Activated naive CD8-positive, alpha-beta T cell treated with anti-CD3 and anti-CD28 coated beads, Interleukin-2, amount 10 ng/mL, durations not matched to agents 7 days and 5 days (primary cell): ENCODE measurements at places on chromosomes 1 and 21.
A peak's percentile ranks its signal among the peaks of the same experiment; 100 is the strongest.

DNA sequence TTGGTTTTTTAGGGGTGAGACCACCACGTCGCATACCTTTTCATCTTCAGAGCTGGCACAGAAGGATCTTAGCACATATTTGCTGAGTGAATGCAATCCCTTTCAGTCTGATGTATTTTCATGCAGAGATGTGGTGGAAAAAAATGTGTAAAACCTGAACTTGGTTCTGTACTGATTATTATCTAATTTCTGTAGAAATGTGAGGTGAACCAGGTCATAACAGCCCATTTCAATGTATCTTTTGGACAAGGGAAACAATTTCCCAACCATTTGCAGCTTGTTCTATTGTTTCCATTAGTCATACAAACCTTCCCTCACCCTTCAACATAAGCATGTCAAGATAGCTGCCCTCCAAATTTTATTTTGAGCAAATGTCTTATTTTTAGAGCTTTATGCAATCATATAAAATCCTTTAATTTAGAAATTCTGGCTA is 46.8 kb upstream of the RUNX1 start:
- no peak for DNase-seq

DNA sequence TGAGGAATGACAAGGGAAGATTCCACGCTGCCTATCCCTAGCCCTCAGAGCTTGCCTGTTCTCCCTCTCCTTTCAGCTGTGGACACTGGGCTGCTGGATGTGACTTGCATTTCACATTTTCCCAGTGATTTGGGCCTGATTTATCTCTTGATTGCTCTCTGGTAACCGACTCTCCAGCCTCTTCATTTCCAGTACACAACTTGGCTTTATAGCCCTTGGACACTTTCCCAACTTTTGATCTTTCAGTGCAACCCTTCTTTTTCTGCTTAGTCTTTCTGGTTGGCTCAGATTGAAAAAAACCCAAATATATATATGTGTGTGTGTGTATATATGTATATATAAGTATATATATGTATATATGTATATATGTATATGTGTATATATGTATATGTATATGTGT is 138.3 kb downstream of the RYR2 start:
- no peak for DNase-seq

- DNase-seq, result no peak
These were observed 33.2 kb downstream of the DDI2 start for GRCh38 chr1:15650433-15650832.

GRCh38 chr1:227547310-227548118 is 15.8 kb upstream of the ZNF678 start:
- no peak for DNase-seq

GRCh38 chr1:92363401-92363800 is 64.5 kb downstream of the RPAP2 start:
- DNase-seq, result no peak

GRCh38 chr1:110597966-110598365 is 8.2 kb downstream of the KCNA2 start:
- DNase-seq, result no peak

DNA sequence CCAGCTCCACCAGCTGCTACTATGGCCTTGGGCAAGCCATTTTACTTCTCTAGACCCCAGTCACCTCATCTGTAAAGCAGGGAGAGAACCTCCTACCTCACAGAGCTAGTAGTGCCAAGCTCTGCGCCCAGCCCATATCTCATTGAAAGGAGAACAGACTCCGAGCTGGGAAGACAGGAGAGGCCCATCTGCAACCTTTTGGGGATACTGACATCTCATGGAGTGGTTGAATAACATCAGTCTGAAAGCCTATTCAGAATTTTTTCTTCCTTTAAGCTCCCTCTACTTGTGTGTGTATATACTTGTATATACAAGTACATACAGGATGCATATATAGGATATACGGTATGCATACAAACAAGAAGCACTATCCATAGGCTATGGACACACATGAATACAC is 279.5 kb upstream of the POU3F1 start:
- DNase-seq, result no peak

DNA sequence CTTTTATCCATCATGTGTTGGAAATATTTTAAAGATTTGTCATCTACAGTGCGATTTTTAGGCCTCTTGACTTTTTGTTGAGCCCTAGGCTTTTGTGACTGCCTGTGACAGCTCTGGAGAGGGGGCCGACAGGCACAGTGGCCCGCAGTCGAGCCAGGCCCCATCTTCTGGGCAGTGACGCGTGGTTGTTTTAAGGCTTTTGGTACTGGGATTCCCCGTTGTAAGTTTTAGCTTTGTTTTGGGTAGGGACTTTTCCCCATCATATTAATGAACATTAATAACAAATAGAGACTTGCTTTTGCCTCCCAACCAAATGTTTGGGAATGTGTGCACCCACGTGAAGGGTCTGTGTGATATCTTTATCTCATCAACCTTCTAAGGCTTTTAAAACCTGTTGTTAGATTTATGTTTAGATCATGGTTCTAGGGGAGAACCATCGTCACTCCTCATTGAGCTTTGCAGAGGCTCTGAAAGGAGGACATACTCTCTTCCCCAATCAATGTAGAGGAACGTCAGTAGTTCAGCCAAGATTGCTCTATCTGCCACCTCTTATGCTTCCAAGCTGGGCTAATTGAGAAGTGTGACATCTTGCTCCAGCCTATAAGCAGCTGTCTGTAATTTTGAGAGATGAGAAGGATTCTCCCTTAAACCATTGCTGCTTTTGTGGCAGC is 34.6 kb downstream of the MAPKAPK2 start:
- DNase-seq, result no peak

- DNase-seq, result no peak
These were observed 60.3 kb upstream of the GREM2 start for GRCh38 chr1:240672132-240672811.

- DNase-seq, result no peak
These were observed 21.1 kb downstream of the TTC13 start for GRCh38 chr1:230957580-230957989.

DNA sequence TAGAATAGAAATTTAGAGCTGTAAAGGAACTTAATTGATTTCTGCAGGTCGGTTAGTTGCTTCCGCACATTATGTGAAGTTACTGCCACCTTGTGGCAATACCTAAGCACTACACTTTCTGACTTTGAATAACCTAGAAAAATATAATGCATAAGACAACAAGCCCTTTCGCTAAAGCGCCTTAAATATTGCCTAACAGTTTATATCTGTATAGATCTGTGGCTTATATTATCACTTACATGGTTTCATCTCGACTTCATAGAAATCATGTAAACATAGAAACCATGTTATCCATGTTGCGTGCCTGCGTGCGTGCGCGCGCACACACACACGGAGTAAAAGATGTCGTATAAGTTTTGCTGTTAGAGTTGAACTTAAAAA is 10.9 kb upstream of the IFI16 start:
- DNase-seq, result no peak

DNA sequence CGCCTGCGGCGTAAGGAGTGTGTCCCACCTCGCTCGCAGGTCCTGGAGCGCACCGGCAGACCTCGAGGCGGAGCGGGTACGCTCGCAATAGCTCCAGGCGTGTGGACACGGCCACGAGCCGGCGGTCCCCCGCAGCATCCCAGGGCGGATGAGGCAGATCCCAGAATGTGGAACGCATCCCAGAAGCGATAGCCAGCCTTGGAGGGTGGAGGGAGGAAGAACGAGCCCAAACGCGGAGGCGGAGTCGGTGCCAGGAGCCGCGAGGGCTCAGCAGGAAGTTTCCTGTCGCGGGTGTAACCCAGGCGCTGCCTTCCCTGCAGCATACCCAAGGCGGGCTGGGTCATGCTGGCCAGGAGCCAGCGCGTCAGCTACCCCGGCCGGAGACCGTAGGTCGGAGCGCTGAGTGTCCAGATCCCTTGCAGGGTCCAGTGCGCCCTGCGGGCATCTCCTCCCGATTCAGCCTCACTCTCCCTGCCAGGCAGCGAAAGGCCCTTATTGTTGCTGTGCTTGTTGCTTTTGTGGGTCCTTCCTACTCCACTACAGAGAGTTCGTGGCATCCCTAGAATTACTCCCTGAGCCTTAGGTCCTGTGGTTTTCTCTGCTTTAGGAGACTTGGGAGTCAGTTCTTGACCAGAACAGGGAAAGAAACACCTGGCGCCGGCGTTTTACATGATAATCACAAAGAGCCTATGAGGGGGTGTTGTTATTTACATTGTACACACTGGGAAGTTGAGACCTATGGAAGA is 27.7 kb downstream of the STYXL2 start:
- peak; percentile 59 for DNase-seq

GRCh38 chr1:68116643-68117235 is 66.3 kb upstream of the DIRAS3 start:
- DNase-seq, result no peak

DNA sequence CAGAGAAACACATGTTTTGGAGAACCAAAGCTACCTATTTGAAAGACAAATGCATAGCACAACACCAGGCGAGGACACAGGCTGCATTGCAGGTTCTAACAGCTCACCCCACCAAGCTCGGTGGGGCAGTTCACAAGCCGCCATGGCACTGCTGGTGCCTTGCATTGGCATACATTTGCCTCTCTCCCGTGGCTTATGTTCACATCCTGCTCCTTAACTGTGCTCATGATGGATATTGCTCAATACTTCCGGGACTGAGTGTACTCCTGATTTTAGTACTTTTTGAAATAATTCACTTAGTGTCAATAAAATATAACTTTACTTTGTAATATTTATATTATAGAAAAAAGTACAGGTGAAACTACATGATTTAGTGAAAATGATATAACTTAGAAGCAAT is 1187.4 kb upstream of the NCAM2 start:
- no peak for DNase-seq

- DNase-seq, result no peak
These were observed 15.7 kb downstream of the COL6A2 start for GRCh38 chr21:46113497-46114176.

- DNase-seq, result peak; percentile 65
These were observed 2.7 kb downstream of the DENND2D start for GRCh38 chr1:111197598-111198284.

- DNase-seq, result no peak
These were observed 145.9 kb downstream of the PGBD5 start for GRCh38 chr1:230280054-230280795.

- DNase-seq, result no peak
These were observed 119.7 kb upstream of the ZNF648 start for GRCh38 chr1:182181167-182181572.

DNA sequence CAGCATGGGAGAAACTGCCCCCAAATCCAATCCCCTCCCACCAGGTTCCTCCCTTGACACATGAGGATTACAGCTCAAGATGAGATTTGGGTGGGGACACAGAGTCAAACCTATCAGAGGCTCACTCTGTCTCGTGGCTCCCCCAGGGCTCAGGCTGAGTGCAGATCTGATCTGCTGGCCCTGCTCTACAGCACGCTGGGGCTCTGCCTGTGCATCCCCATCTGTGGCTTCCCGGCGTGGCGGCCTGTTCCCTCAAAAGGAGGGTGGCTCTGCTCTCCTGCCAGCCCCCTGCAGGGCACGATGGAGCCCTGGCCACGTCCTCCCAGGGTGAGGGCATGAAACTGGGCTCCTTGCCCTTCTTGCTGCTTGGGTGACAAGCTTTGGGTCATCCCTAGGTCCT is 19.8 kb upstream of the SMYD3 start:
- DNase-seq, result no peak

- DNase-seq, result no peak
These were observed 169.4 kb downstream of the RASAL2 start for GRCh38 chr1:178263341-178263740.

- no peak for DNase-seq
These were observed 650.4 kb downstream of the LTN1 start for GRCh38 chr21:28342212-28342810.

DNA sequence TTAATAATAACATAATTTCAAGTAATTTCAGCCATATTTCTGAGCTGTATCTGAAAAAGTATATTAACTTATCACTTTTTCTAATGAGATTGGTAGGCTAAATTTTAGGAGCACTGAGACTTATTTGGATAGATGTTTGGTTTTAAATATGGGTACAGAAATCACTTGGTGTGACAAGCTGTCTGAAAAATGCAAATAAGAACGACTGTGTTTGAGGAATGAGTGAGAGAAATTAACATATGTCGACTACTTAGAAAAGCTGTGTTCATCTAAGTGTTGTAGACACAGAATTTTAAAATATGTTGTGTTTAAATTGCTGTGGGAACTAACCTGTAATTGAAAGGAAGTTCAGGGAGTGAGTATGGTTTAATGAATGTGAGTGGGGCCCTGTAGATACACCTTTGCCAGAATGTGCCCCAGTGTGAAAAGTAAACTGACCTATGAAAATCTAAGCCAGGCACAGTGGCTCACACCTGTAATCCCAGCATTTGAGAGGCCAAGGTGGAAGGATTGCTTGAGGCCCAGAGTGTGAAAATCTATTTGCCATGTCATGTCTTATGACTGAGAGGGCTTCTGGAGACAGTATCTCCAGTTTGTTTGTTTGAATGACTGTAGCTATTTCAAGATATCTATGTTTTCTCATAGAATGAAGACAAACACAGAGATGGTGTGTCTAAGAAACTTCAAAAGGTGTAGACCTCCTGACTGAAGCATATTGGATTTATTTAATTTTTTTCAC is 53.8 kb upstream of the LRRC8C start:
- DNase-seq, result no peak

DNA sequence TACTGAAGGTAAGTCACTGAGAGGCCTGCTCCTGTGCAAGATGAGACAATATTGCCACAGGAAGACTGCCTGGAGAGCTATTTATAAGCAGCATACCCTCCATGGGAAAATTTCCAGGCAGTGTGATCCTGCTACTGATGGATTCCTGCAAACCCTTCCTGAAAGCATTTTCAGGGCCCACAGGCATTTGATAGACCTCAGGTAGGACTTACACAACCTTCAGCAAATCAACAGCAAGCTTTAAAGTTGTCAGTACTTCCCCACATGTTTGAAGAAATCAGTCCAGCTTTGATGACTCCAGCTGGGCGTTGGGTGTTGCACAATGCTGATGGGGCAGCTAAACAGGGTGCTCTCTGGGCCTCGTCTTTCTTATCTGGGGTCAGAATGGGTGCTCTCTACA is 108.8 kb downstream of the PLXNA2 start:
- no peak for DNase-seq

GRCh38 chr1:150311762-150312161 is 9.6 kb upstream of the PRPF3 start:
- DNase-seq, result no peak

DNA sequence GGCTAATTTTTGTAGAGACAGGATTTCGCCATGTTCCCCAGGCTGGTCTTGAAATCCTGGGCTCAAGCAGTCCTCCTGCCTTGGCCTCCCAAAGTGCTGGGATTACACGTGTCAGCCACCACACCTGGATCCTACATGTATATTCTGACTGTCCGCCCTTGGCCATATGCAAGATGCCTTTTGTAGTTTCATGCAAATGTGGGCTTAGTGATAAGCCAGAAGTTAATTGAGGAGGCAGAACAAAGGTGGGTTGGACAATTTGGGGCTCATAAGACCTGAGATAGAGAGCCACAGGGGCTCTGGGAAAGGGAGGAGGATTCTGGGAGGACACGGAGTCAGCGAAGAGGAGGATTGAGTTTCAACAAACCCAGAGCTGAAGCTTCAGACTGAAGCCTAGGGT is 24.9 kb downstream of the ALPL start:
- no peak for DNase-seq

- no peak for DNase-seq
These were observed 36.7 kb downstream of the ZBTB40 start for GRCh38 chr1:22488319-22488718.
